ENCODE measurements at places on chromosomes 13 and 19.

GRCh38 chr13:84263354-84264069 lies 381.2 kb upstream of the SLITRK1 start:
- DNase-seq = no peak

GRCh38 chr19:6354098-6354674 lies 7.1 kb upstream of the CLPP start:
- DNase-seq = no peak

- no peak for DNase-seq
These were observed 28.8 kb downstream of the IPO5 start for GRCh38 chr13:97982286-97982685.

- DNase-seq = no peak
These were observed 619 bp downstream of the MED16 start for GRCh38 chr19:892243-892893.

GRCh38 chr13:43284162-43284561 lies 260.8 kb downstream of the DNAJC15 start:
- no peak for DNase-seq

GRCh38 chr19:33551676-33552075 lies 30.1 kb upstream of the PEPD start:
- no peak for DNase-seq

- no peak for DNase-seq
These were observed 13.9 kb downstream of the LSM14A start for GRCh38 chr19:34186205-34186604.

DNA sequence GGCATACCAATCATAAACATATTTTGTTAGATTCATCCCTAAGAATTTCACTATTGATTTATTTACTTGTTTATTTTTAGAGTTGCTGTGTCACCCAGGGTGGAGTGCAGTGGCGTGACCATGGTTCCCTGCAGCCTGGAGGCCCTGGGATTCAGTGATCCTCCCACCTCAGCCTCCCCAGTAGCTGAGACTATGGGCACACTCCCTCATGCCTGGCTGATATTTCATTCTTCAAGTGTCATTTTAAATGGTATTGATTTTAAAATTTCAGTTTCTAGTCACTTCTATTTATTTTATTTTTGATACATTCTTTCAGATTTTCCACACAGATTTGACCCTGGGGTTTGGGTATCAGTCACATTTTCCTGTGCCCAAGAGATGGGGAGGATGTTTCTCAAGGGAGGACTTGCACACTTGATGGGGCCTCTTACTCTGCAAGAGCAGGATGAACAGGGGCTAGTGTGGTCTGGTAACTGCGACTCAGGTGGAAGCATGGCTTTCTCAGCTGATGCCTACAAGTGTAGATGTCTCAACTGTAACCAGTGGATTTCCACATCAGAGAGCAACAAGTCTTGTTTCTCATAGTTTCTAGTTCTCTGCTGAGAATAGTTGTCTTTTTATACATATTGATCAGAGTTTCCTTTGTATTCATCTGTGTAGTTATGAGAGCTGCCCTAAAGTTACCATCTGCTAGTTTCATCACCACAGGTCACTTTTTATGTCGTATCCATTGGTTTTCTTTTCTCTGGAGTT lies 40.2 kb downstream of the CCNE1 start:
- DNase-seq = no peak

- no peak for DNase-seq
These were observed 51.0 kb upstream of the DOCK9 start for GRCh38 chr13:99028890-99029289.

Data from fibroblast of skin of left biceps (primary cell).